ENCODE measurements at places on chromosomes 1 and 21.

- no peak for DNase-seq
Measured at GRCh38 chr1:98493469-98493868, 168.1 kb upstream of the SNX7 start.

DNA sequence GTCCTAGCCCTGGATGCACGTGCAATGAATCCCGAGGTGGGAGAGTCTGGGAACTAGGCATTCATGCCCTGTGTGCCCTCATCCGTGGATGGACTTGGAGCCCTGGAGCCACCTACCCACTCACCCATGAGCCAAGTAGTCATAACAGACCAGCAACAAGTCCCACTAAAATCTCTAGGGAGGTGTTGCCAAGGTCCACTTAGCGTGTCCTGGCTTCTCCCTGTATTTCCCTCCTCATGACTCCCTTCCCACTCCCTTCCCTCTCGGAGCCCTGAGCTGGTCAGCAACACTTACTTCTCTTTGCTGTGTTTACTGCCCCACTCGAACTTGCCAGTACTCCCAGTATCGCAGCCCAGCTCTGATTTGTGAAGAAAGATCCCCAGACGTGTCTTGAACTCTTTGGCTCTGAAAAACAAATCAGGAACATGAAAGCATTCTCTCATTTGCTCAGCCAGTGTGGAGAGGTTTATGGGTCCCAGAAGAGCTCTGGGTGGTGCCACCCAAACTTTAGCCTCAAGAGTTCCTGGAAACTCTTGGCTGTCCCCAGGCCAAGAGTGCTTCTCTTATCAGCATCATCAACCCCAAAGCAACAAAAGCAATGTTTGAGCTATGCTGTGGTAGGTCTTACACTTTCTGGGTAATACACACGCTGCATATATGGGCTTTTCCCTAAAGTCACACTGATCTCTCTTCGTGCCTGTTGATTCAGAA, 1.1 kb downstream of the RGS16 start:
- DNase-seq, result no peak

- no peak for DNase-seq
Measured at GRCh38 chr1:104699433-104699832, 949.7 kb downstream of the AMY1C start.

GRCh38 chr1:215887627-215888026, 320.5 kb downstream of the KCTD3 start:
- no peak for DNase-seq

- DNase-seq, result peak; percentile 43
Measured at GRCh38 chr1:154849645-154850131, 20.4 kb downstream of the KCNN3 start.

GRCh38 chr1:71785450-71785849, 496.9 kb downstream of the NEGR1 start:
- DNase-seq, result no peak

- no peak for DNase-seq
Measured at GRCh38 chr1:51863384-51863783, 15.1 kb downstream of the NRDC start.

DNA sequence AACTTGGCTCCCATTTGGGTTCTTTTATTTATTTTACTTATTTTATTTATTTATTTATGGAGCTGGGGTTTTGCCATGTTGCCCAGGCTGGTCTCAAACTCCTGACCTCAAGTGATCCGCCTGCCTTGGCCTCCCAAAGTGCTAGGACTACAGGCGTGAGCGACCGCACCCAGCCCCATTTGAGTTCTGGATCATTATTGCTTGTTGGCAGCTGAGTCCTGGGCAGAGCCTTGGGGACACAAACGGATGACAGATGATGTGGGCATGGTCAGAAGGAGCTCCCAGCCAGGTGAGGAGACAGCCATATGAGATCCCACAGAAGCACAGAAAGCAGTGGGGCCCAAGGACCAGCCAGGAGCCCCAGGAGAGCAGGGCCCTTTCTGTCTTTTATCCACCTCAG, 254.0 kb downstream of the MATN1 start:
- DNase-seq, result no peak

- DNase-seq, result no peak
Measured at GRCh38 chr1:231855361-231855760, 228.8 kb downstream of the DISC1 start.

- DNase-seq, result no peak
Measured at GRCh38 chr1:81812712-81813111, 12.0 kb downstream of the ADGRL2 start.

DNA sequence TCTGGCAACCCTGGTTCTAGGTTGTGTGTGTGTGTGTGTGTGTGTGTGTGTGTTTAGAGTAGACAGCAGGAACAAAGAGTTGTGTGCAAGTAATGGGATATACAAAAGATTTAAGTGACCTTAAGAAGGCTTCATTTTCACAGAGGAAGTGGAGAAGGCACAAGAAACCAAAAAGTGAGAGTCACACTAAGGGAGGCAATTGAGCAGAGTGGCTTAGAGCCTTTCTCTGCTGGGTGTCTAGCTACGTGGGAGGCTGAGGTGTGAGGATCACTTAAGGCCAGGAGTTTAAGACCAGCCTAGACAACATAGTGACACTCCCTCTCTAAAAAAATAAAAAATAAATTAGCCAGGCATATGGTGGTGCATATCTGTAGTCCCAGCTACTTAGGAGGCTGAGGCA, 44.4 kb upstream of the HAO2 start:
- no peak for DNase-seq

GRCh38 chr1:48017716-48018115, 20.5 kb upstream of the TRABD2B start:
- peak; percentile 80 for DNase-seq

GRCh38 chr1:39979654-39980053, 24.7 kb downstream of the MFSD2A start:
- no peak for DNase-seq

- no peak for DNase-seq
Measured at GRCh38 chr1:218742467-218743262, 397.5 kb downstream of the TGFB2 start.

- no peak for DNase-seq
Measured at GRCh38 chr1:147388969-147389368, 146.5 kb downstream of the CHD1L start.

- DNase-seq, result no peak
Measured at GRCh38 chr21:45790427-45790826, 146.9 kb downstream of the PCBP3 start.

DNA sequence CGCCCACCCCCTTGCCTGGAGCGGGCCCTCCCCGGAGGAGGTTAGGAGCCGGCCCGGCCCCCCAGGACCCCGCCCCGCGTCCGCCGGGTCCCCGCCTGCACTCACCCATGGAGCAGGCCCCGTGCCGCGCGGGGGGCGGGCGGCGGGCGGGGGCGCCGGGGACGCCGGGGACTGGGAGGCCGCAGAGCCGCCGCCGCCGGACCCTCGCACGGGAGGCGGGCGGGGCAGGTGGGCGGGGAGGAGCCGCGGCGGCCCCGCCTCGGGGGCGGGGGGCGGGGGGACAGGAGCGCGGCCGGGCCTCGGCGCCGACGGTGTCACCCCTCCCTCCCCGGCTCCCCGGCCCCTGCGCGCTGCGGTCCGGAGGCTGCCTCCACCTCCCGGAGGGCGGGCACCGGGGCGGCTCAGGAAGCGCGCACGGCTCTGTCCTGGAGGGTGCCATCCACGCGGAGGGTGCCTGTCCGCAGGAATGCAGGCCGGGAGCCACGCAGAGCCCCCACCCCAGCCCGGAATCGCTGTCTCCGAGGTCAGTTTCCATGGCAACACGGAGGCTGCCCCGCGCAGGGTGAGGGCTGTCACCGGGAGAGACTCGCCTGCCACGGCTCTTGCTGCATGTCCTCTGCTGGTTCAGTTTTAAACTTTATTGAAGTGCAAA, 5.9 kb upstream of the PLEKHG5 start:
- DNase-seq, result peak; percentile 27

DNA sequence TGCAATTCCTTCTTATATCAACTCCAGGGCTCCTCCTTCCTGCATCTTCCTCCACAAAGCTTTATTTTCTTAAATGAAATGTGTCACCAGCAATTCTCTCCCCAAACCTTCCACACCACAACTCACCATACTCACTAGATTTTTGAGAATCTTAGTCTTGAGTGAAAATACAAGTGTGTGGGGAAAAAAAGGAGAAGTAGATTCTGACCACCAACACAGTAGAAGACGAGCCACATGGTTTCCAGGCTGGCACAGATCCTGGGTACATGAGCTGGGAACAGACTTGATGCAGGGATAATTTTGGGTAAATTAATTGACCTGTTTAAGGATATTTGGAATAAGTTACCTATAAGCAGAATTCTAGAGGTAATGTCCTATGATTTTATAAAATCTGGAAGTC, 72.8 kb upstream of the KCNJ15 start:
- no peak for DNase-seq

- no peak for DNase-seq
Measured at GRCh38 chr1:22053861-22054770, 1.6 kb downstream of the CDC42 start.

GRCh38 chr1:34165422-34165921, 442 bp upstream of the CSMD2 start:
- DNase-seq, result no peak

GRCh38 chr1:2228694-2229036, 546 bp downstream of the SKI start:
- no peak for DNase-seq
